AG08395 (cell line): ENCODE measurements at places on chromosomes 1 and 21.

GRCh38 chr21:28856588-28857250, 136.0 kb downstream of the LTN1 start:
- no peak for DNase-seq

GRCh38 chr1:7145947-7146346, 360.7 kb downstream of the CAMTA1 start:
- DNase-seq = no peak

DNA sequence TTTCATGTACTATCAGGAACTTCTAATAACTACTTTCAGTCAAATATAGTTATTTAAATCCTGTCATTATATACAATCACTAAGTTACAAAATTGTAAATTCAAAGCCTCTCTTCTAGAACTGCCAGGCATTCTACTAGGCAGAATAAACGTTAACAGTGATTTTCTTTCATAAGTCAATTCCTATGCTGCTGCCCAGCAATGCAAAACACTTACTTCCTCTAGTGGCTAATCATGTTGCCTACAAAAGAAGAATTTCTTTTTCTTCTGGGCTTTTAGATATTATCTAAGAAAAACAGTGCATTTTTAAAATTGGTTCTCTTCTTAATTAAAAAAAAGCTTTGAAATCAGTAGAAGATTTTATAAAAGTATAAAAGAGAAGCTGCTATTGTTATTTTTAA, 509.8 kb upstream of the ADAMTS5 start:
- DNase-seq = peak; percentile 61

DNA sequence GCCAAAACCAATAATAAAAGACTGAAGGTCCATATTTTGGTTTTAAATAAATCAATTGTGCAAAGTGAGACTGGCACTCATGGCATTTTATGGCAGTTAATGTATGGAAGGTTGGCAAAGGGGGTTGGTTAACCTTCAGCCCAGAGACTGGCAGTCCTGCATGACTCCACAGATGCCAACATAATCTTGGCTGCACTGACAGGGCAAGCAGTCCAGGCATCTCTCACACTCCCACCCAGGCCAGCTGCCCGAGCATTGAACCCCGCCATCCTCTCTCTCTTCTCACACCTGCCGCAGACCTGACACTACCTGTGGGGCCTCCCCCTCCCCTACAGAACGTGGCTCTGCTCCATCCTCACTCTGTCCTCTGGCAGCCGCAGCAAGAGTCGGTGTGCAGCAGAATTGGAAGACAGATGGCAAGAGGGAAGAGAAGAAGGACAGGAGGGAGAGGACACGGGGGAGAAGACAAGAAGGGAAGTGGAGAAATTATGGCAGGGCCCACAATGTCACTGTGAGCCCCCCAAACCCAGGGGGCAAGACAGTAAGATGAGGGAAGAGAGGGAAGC, 43.7 kb downstream of the ITPKB start:
- DNase-seq = no peak

GRCh38 chr1:85320371-85321131, 44.1 kb upstream of the BCL10 start:
- peak; percentile 29 for DNase-seq

DNA sequence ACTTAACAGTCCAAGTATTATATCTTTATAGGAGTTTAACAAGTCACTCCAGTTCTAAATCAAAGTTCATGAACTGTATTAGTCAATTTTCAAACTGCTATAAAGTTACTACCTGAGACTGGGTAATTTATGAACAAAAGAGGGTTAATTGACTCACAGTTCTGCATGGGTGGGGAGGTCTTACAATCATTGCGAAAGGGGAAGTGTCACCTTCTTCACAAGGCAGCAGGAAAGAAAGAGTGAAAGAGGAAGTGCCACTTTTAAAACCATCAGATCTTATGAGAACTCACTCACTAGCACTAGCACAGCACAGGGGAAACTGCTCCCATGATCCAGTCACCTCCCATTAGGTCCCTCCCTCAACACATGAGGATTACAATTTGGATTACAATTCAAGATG, 70.0 kb downstream of the CLCA4 start:
- no peak for DNase-seq

GRCh38 chr1:60942291-60942690, 140.1 kb upstream of the NFIA start:
- DNase-seq = no peak
